ENCODE measurements at places on chromosomes 4 and X. TPM values are rescaled to one million over a fixed set of nuclear protein-coding genes. Genes with fewer than 3 reads are reported as not detected.

Gene MAGEE1
- total RNA-seq = 0.53 TPM

DNA sequence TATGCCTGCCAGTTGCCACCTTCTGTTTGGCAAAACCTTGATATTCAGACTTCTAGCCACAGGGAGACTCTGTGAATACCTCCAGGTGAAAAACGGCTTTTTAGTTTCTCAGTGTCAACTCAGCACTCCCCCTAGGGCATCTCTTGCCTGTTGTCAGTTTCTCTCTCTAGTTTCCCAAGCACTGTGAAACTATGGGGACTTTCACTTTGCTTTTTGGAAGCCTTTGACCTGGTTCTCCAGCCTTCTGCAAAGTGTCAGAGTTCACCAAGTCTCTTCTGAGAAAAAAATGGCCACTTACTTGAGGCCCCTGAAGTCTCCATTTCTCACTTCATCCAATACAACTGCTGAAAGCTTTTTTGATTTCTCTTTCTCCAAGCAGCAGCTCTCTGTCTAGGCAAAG lies 521.5 kb downstream of the INPP4B start:
- no peak for DNase-seq

DNA sequence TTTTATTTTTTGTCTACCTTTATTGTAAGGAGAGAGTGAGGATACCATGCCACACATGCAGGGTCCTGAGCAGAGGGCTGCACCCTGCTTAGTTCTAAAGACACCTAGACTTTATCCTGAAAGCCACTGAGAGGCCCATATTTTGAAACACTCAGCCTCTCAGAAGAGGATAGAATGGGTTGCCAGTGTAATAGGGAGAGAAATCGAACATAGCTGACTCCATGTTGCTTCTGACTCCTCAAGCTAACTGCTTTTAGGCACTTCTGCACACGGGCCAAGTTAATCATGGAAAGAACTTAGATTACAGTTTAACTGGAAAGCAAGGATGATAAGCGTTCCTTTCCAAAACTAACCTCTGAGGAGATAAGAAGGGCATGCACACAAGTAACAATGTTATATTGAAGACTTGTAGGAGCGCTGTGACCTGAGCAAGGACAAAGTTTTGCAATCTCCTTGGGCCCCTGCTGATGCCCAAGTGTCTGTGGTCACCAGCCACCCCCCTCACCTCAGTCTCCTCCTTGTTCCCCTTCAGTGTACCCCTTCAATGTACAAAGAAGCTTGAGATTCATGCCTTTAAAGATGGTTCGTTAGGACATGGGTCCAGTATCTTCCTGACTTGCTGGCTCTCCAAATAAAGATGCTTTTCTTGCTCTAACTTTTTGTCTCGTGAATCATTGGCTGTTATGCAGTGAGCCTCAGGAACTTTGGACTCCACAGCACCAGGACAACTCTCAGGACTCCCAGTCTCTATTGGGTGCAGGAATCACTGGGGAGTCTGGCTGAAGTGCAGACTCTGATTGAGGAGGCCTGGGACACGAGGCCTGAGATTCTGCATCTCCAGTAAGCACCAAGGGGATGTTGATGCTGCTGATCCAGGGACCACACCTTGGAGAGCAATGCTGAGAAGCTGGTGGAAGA lies 25.4 kb upstream of the CD99 start:
- DNase-seq = no peak

Gene PPEF2
- total RNA-seq = not detected

Gene GPC3
- 0.26 TPM for total RNA-seq

Gene PRDM5
- total RNA-seq = 9.0 TPM

Gene NPY2R
- not detected for total RNA-seq

Gene PCDH18
- total RNA-seq = under 0.01 TPM

DNA sequence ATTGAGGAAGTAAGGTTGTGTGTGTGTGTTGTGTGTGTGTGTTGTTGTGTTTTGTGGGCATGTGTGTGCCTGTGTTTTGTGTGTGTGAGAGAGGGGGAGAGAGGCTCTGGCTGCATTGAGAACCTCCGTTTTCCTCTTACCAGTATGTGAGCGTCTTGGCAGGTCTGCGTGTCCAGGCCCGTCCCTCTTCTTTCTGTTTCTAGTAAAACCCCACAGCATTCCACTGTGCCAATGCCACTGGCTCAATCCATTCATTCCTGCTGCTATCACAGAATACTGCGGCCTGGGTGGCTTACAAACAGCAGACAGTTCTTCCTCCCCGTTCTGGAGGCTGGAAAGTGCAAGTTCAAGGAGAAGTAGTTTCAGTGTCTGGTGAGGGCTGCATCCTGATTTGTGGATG lies 15.5 kb upstream of the HTRA3 start:
- DNase-seq = peak; percentile 75

Gene GAB3
- total RNA-seq = 0.13 TPM

DNA sequence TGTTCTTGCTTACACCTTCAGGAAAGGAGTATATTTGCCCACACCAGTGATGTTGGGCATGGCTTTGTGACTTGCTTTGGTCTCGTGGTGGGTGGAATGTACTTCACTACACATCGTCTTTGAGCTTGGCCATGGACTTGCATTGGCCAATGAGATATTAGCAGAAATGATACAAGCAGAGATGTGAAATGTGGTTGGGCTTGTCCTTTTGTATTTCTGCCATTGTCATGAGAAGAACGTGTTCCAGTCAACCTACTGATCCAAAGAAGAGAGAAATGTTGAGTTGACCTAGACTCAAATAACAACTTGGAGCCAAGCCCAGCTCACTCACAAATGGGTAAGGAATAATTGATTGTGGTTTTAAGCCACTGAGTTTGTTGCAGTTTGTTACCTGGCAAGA lies 138.4 kb upstream of the ARX start:
- no peak for DNase-seq

Gene RXFP1
- total RNA-seq = not detected

Gene KANTR
- 4.5 TPM for total RNA-seq
